ENCODE measurements at places on chromosomes 5 and 9. TPM values are rescaled to one million over a fixed set of nuclear protein-coding genes. Genes with fewer than 3 reads are reported as not detected.

Gene RECK
- 9.6 TPM for total RNA-seq

DNA sequence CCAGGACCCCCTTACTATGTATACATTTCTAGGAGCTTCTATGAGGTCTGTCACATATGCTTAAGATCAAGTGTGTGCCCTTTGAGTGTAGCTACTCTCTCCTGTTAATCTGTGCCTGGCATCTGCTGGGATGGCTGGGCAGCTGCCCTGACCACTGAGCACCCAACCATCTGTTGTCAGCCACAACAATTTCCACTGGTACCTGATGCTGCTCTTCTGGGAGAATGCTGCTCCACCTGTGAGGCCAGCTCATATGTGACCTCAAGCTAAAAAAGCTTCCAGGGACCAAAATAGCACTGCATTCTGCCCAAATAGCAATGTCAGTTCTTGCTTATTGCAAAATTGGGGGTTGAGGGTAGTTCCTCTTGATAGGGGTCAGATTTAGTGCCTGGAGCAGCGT, 595.6 kb downstream of the RAB3C start:
- DNase-seq = no peak

DNA sequence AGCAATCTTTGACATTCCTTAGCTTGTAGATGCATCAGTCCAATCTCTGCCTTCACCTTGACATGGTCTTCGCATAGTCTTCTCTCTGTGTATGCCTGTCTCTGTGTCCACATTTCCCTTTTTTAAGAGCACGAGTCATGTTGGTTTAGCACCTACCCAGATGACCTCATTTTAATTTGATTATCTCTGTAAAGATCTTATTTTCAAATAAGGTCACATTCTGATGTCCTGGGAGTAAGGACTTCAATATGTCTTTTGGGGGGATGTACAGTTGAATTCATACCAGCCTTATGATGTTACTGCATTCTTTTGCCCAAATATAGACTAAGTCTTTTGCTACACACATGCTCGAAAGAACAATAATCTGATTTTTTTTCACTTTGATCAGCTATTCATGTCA, 6.9 kb downstream of the KCTD16 start:
- DNase-seq = no peak

- peak; percentile 89 for DNase-seq
Measured at GRCh38 chr9:94757158-94757557, 30.7 kb downstream of the AOPEP start.

GRCh38 chr5:45399041-45399440, 297.1 kb downstream of the HCN1 start:
- DNase-seq = no peak

All from renal cortical epithelial cell (primary cell).